ENCODE measurements at places on chromosomes 7 and 10.

GRCh38 chr10:49509771-49510303 lies 29.1 kb downstream of the ERCC6 start:
- DNase-seq: no peak

- DNase-seq: no peak
Observed at GRCh38 chr7:35448486-35448885, 194.6 kb upstream of the TBX20 start.

GRCh38 chr7:29976673-29977415 lies 12.8 kb downstream of the SCRN1 start:
- DNase-seq: no peak

- DNase-seq: no peak
Observed at GRCh38 chr10:62266147-62266546, 2.5 kb downstream of the RTKN2 start.

DNA sequence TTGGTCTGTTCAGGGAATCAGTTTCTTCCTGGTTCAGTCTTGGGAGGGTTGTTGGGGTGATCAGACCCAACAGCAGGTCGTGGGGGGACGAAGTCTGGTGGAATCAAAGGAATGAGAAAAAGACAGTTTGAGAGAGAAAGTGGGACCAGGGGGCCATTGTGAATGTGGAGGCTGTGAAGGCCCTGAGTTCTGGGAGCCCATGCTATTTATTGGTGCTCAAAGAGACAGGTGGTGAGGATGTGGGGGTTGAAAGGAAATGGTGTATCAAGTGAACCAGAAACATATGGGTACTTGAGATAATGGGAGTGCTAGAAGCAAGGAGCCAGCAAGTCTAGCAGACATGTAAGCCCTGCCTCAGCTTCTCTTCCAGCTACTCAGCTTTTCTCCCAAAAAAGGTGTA lies 84.1 kb downstream of the CCSER2 start:
- DNase-seq: no peak

DNA sequence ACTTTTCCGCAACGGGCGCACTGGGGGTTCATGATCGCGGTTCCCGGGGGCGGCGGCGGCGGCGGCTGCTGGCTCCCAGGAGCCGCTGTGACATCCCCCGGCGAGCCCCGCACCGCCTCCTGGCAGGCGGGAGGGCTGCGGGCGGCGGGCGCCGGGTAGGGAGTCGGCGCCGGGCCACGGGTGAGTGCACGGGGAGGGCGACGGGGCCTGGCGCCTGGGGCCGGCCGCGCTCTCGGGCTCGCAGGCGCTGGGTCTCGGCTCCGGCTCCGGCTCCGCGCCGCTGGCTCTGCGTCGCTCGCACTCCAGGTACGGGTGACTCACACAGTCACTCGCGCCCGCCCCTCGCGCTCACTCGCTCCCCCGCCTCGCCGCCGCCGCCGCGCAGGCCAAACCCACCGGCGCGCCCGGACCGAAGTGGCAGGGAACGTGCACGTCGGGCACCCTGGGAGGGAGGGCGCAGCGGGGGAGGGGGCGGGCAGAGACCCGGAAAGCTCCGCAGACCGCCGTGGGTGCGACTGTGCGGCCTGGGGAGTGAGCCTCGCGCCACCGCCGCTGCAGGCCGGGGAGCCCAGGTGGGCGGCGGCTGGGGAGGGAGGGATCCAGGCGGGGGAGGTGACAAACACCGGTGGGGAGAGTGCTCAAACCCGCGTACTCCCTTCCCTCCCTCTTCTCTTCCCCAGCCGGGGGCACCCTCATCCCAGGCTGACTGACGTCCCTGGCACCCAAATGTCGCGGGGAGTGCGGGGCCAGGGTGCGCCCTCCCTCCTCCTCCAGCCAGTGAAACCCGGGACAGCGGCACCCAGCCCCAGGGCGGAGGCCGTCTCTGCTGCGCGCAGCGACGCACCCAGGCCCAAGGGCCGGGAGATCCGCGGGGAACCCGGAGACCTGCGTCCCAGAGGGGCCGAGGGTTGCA lies 276.9 kb upstream of the NEBL start:
- DNase-seq: peak; percentile 60

DNA sequence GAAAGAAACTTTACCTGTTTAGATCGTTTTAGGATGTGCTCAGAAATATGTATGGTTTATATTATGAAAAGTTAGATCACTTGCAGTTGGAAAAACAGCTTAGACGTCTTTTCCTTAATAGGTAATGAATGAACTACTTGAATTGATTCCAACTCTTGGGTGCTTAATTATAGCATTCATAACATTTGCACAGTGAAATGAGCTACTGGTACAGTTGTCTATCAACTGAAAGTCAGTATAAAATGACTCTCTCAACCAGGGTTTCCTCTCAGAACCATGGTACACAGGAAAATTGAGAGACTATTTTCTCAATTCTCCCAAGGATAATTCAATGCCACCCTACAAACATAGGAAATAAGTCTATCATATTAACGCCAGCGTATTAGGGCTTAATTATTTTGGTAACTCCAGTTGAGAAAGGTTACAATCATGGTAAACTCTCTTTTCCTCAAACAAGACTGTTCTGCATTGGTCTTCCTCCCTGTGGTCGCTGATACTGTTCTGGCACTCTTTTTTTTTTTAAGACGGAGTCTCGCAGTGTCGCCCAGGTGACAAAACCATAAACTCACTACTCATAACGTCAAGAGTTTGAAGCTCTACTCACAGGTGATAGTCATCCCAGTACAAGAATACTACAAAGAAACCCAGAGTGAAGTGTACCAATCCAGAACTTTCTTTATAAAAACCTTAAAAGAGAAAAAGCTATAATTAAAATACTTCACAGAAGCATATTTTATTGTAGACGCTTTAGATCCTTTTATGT lies 2.0 kb downstream of the ANLN start:
- DNase-seq: no peak

- no peak for DNase-seq
Observed at GRCh38 chr10:126597211-126597610, 73.3 kb downstream of the C10orf90 start.

DNA sequence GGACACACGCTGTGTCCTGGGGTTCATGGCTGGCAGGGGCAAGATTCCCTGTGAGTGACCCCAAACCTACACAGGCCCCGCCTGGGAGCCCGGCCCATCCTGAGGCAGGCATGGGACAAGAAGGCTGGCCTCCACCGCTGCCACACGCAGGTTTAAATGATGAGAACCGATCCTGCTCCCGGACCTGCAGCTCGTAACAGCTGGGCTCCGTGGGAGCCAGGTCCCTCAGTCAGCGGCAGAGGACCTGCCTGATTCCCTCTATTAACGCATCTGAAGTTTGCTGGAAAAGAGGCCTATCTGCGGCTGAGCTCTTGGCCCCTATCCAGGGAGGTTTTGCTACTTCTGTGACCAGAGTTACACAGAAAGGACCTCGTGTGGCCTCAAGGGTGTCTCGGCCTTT lies 112.3 kb downstream of the VIPR2 start:
- no peak for DNase-seq

- DNase-seq: no peak
Observed at GRCh38 chr10:32140403-32140802, 84.2 kb upstream of the KIF5B start.

DNA sequence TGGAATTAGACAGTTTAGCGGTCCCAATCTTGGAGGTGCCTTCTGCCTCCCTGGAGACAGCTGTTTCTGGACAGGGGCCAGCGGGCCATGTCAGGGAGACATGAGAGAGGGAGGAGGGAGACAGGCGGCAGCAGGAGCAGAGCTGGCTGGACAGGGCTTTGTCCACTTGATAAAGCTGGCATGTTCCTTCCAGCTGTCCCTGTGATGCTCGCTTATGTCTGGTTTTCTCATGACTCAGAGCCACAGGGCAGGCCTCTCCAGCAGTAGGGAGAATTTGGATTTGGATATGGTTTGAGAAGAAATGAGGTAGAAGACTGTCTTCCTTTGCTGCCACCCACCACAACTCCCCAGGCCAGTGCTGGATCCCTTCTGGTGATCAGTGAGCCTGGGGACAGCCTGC lies 51.7 kb upstream of the SORCS3 start:
- no peak for DNase-seq

DNA sequence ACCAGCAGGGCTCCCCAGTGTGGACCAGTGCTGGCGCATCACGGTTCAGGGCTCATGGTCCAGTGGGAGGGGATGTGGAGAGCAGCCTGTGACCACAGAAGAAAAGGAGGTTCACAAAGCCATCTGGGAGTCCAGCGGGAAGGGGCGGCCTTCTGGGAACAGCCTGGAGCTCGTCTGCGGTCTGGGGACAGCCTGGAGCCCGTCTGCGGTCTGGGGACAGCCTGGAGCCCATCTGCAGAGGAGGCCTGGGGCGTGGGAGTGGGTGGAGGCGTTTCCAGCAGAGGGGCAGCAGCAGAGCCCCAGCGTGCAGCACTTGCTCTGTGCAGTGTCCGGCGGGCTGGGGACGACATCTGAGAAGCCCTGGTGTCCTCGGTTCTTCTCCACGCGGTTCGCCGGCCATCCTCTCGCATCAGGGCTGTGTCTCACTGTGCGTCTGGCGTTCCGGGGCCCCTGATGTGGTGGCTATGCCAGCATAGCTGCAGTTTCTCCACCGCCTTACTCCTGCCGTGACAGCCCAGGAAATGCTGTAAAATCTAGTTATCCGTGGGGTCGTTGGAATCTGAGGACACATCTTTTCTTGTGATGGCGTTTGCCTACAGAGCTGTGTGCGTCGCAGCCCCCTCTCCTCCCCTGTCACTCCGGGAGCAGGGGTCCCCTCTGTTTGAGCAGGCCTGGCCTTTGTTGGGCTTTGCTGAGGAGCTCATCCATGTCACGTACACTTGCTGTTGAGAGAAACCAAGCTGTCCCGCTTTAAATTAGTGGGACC lies 104.6 kb downstream of the INPP5A start:
- DNase-seq: no peak

DNA sequence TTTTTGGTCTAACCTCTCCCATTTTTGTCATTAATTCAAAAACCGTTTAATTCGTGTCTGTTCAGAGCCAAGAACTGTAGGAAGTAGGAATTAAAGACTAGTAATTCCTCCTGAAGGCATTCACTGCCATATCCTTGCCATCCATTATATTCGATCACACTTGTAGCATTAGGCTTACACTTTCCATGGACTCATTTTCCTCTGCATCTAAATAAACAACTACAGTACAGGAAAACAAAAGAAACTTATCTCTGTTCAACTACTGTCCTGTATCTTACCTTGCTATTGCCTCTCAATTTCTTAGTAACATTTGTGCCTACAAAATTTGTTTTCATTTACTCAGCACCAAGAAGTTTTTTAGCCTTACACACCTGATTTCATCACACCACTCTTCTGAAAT lies 111.6 kb upstream of the SEMA3C start:
- no peak for DNase-seq

GRCh38 chr10:63257778-63258177 lies 124.7 kb downstream of the NRBF2 start:
- no peak for DNase-seq

DNA sequence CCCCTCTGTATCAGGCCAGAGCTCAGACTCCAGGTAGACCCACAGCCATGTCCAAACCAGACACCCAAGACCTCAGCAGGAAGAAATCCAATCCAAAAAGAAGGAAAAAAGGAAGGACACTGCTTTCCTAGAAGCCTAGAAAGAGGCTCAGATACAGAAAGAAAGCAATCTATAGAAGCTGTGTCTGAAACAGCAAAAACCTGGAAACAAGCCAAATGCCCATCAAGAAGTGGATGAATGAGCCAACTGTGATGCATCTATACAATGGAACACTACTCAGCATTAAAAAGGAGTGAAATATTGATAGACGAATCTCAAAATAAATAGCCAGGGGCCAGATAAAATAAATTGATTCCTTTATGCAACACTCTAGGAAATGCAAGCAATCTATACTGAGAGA lies 31.6 kb downstream of the GRB10 start:
- DNase-seq: no peak

- no peak for DNase-seq
Observed at GRCh38 chr10:19579761-19580545, 236.3 kb upstream of the PLXDC2 start.

- no peak for DNase-seq
Observed at GRCh38 chr10:123788981-123789380, 102.6 kb downstream of the CPXM2 start.

DNA sequence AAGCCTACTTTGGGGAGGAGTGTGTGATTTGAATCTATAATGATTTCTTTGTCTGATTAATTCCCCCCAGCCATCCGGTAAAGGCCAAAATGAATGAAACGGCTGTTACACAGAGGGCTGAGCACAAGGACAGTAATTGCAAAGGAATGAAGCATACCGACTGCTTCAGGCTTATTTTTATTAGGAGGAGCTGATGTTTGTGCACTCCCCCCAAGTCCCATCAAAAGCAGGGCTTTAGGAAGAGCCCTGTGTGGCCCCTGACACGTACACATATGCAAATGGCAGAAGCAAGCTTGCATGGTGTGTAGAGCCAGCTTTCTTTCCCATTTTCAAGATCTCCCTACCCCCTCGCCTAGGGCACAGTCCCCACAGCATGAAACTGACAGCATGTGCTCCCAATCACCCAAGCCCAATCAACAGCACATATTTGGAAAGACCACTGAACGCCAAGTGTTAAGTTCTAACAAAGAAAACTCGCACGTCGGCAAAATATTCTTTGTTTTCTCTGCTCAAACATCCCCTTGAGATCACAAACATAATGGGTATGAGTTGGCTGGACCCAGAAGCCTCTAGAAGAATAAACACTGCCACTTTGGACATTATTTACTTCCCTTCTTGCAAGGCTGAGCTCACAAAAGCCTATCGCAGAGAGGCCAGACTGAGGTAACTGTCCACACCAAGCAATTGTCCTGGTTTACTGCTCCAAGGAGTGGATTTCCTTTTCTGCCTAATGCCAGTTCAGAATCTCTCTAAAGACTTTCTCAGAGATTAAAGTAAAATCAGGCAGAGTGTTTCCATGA lies 143.0 kb downstream of the CUBN start:
- DNase-seq: peak; percentile 22

DNA sequence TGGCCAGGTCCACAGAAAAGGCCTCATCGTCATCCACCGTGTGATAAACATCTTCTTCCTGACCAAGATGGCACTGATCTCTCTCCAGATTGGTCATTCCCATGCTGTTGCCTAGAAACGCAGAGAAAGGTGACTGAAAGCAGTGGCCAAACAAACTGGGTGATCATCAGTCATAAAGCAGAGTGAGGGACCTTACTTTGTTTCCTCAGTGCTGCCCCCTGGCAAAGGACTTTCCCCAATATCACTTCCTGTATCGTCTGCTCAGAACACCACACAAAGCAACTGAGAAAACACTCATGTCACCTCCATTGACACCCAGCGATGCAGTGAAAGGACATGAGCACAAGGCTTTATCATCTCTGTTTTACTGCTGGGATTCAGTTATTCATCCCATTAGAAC lies 40.0 kb upstream of the TM9SF3 start:
- DNase-seq: no peak

GRCh38 chr7:125847692-125848091 lies 918.1 kb upstream of the POT1 start:
- no peak for DNase-seq
